NCI-H1930 (cell line): ENCODE measurements at places on chromosomes 11 and 22.
A peak's percentile ranks its signal among the peaks of the same experiment; 100 is the strongest.

- DNase-seq = no peak
Observed at GRCh38 chr11:70135625-70136059, 57.5 kb downstream of the ANO1 start.

- DNase-seq = no peak
Observed at GRCh38 chr11:66160709-66161108, 90.6 kb downstream of the PACS1 start.

GRCh38 chr11:77062924-77063323 lies 3.8 kb upstream of the CAPN5 start:
- DNase-seq = no peak

GRCh38 chr11:82930734-82931133 lies 29.2 kb downstream of the DDIAS start:
- no peak for DNase-seq

DNA sequence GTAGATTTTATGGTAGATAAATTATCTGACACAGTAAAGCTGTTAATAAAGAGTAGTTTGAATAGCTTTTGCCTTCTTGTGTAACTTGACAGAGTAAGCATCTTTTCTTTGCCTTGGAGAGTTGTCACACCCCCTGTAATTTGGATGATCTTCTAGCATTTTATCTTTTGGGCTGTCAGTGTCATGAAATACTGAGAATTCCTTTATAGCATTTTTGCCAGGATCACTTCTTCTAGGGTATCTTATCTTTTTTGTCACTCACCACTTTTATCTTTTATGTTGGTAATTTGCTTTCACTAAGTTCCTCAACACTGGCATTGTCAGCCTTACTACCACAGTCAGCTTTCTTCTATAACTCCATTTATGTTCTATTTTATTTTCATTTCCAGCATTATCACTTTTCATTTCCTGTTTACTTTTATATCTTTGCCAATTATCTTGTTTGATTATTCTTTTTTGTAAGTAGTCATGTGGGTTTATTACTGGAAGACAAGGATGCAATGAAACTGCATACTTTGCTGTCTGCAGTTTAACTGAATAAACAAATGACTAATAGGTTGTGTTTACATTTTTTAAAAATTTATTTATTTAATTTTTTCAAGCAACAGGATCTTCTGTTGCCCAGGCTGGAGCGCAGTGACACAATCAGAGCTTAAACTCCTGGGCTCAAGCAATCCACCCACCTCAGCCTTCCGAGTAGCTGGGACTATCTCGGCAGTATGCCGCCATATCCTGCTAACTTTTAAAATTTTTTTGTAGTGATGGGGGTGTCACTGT lies 28.1 kb upstream of the ACAT1 start:
- no peak for DNase-seq

DNA sequence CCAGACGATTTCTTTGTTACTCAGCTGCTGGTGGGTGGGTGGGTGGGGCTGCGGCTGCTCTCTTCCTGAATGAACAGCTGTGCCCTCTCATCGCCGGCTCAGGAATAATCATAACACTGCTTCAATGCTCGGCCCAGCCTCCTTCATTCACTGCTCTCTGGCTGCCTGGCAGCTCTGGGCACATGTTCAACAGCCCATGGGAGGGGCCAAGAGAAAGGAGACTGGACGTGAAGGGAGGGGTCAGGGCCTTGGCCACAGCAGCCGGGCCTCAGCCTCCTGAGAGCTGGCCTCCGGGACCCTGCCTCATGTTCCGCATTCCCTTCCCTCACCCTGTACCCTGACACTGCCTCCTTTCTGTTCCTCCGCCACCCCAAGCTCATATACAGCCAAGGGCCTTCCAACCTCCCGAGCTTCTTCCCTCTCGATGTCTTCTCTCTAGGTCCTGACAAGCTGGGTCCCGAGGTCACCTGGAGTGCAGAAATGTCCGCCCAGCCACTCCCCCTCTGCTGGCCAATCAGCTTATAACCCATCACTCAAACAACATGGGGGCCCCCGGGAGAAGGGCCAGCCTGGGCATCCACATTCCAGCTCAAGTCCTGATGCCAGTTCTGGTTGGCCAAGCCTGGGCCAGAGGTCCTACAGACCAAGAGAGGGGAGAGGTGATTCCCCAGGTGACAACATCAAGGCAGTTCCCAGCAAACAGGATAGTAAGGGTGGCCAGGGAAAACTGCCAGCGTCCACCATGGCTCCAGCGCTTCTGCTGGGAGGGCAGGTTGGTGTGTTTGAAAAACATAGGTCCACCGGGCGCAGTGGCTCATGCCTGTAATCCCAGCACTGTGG lies 3.2 kb upstream of the CSDC2 start:
- no peak for DNase-seq

DNA sequence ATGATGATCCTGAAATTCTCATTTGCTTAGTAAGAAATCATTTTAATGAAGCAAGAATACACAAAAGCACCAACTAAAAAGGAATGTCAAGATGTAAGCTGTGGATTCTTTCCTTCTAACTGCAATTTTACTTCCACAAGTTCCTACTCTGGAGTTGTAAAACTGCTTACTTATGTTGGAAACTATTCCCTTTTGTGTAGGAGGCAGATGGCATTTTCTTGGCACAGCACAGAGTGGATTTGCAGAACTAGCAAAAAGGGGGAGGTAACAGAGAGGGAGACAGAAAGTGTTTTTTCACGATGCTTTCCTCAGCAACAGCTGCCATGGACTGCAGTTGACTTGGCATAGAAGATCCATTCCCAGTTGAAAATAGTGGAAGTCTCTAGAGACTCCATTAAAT lies 1112.0 kb upstream of the RAG2 start:
- DNase-seq = no peak

DNA sequence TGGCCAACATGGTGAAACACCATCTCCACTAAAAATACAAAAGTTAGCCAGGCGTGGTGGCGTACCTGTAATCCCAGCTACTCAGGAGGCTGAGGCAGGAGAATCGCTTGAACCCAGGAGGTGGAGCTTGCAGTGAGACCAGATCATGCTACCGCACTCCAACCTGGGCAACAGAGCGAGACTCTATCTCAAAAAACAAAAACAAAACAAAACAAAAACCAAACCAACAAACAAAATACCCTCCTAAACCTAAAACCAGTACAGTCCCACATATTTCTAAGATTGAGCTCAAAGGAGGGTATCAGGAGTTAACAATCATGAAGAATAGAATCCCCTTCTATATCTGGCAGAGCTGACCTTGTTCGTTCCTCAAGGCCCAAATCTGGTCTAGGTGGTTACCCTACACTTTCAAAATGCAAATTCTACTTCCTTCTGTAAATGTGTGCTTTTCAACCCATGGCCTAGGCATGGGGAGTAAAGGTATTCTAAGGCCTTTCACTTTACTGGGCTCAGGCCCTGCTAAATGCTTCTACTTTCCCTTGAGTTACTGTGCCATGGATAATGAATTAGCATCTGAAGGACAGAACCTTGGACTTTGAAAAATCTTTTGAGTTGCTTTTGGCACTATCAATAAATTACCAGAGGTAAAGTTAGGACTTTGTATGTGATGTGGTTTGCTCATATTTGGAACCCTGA lies 10.4 kb upstream of the PPP2R1B start:
- DNase-seq = no peak

- DNase-seq = no peak
Observed at GRCh38 chr22:25068707-25069106, 116.2 kb downstream of the KIAA1671 start.

GRCh38 chr11:108887436-108888238 lies 222.8 kb downstream of the DDX10 start:
- DNase-seq = no peak

DNA sequence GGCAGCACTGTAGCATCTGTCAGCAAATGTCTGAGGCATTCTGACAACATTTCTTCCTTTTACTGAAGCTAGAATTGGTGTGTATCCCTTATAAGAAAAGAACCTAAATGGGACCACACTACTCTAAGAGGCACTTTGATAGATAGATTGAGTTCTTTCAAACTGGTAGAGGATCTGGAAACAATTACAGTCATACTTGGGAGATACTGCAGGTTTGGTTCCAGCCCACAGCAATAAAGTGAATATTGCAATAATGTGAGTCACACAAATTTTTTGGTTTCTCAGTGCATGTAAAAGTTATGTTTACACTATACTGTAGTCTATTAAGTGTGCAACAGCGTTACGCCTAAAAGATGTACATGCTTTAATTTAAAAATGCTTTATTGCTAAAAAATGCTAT lies 96.9 kb downstream of the SBF2 start:
- no peak for DNase-seq

DNA sequence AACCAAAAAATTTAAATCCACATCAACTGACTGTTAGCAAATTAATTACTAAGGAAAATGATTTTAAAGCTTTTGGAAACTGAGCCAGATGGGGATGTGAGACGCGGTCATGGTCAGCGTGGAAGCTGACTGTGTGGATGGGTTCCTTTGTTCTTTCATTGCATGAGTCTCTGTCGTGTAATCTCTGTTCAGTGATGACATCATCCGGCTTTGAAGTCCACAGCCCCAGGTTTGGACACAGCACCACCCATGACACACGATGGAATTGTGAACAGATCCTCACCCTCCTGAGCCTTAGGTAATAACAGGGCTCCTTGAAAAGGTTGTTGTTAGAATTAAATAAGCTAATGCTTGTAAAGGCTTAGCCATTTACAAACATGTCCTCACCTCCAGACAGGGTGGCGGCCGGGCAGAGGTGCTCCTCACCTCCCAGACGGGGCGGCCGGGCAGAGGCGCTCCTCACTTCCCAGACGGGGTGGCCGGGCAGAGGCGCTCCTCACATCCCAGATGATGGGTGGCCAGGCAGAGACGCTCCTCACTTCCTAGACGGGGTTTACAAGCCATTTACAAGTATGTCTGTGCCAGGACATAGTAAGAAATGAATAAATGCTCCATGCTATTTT lies 677.3 kb downstream of the TBC1D22A start:
- DNase-seq = no peak

GRCh38 chr11:65445604-65446445 lies 23.2 kb downstream of the NEAT1 start:
- DNase-seq = no peak

DNA sequence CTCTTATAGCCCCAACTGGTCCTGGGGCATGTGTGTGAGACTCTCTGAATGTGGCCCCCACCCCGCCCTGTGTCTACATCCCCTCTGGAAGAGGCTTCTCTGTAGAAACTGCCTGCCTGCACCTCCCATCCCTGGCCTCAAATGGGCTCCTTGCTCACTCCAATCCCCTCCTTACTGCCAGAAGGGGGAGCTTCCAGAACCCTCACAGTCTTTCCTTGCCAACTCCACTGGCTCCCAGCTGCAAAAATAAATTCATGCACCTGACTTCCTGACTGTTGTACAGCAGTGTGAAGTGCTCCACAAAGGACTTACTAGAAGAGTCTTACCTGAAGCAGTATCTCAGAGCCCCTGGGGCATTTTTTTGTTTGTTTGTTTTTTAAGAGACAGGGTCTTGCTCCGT lies 15.2 kb upstream of the SERPIND1 start:
- DNase-seq = no peak

- no peak for DNase-seq
Observed at GRCh38 chr11:37830529-37830928, 1232.5 kb upstream of the RAG2 start.

- DNase-seq = peak; percentile 34
Observed at GRCh38 chr22:33519071-33519973, 401.0 kb downstream of the LARGE1 start.

DNA sequence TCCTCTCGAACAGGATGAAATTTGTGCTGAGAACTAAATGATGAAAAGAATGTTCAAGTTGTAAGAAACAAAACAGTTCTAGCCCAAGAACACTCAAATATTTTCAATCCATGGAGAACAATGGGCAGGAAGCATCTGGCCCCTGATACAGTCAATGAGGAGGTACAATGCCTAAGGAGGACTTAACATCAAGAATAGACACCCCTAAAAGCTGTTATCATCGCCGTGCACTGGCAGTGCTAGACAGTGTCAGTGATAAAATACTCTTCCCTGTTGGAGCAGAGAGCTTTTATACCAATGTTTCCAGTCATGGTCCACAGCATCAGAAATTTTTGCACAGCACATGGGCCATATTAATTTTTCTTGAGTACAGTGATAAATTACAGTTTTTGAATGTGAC lies 20.2 kb upstream of the VSTM5 start:
- no peak for DNase-seq

DNA sequence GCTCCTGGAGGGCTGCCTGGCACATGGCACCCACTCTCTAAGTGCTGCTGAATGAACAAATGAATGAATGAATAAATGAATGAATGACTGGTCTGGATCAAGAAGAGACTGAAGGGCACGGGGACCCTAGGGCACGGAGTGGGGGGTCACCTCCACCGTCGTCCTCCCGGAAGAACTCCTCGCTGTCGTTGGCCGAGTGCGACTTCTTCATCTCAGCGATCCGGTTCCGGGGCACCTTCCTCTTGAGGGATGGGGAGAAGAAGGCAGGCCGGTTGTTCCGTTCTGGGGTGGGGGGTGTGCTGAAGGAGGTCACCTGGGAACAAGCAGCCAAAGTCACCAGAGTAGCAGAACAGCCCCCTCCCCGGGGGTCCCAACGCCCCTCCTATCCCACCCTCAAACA lies 36.0 kb downstream of the NUP50 start:
- DNase-seq = no peak

- DNase-seq = no peak
Observed at GRCh38 chr11:72755713-72756285, 3.6 kb upstream of the ARAP1 start.

DNA sequence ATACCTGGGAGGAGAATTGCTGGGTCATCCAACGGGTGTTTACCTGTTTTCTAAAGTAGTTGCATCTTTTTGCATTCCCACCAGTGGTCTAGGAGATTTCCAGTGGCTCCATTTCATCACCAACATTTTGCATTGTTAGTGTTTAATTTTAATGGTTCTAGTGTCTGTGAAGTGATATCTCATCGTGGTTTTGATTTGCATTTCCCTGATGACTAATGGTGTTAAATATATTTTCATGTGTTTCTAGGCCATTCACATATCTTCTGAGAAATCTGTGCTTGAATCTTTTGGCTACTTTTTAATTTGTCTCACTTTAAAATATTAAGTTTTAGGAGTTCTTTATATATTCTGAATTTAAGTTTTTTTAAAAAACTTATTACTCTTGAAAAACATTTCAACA lies 439.6 kb downstream of the TMEM135 start:
- DNase-seq = no peak
